ENCODE measurements at places on chromosomes 7 and 10.

DNA sequence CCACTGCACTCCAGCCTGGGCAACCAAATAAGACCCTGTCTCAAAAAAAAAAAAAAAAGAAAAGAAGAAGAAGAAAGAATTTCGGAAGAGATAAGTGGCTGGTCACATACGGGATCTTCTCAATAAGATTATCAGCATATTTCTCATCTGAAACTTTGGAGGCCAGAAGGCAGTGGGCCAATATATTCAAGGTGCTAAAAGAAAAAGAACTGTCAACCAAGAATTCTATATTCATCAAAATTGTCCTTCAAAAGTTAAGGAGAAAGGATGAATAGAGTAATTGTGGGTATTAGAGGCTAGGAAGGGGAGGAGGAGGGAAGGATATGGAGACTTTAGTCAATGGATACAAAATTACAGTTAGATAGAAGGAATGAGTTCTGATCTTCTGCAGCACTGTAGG is 43.9 kb upstream of the NANOS1 start:
- no peak for DNase-seq

- no peak for DNase-seq
These were observed 204.8 kb downstream of the BMPER start for GRCh38 chr7:34109936-34110780.

DNA sequence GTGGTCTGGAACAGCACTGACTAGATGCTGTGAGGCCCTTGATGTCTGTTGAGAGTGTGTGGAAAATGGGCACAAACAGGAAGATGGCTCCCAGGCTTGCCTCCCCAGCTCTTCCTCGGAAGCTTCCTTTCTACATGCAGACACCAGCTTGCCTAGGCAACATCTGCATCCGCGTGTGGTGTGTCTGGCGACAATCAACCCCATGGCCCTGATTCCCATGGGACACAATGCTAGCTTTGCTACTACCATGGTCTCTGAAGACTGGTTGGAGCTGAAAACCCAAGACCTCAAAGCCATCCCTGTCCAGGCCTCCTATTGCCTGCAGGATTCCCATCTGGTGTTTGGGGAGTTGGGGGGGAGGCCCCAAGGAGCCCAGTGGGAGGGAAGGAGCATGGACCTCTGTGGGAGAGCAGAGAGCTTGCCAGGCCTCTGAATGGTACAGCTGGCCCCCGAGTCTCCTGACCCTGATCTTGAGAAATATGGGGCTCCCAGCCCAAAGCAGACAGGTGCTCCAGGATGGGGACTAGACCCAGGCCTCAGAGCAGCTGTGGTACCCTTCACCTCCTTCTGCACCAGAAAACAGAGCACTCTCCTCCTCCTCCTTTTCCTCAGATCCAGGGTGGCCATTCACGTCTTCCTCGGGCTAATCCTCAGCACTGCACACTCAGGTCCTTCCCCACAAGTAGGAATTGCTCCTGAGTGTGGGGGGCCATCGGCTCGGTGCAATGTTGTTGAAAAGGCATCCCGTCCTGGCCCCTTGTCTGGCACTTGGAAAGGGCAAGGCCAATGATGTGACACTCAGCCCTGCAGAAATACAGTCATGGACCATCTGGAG is 57.6 kb downstream of the ARHGAP22 start:
- DNase-seq: no peak

DNA sequence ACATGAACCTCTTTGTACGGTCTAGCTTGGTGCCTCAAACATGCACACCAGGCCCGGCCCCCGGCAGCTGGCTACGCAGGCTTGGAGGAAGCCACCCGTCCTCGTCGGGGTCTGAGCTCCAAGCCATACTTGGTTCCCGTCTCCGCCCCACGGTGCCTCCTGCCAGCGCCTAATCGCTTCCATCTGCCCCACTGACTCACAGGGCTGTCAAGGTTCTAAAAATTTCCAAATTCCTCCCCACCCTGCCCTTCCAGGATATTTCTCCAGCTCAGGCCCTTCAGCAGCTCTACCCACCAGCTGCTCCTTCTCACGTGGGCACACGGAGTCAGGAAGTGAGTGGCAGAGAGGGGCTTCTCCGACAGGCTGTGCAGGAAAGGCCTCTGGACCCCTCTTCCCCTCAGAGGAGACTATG is 38.8 kb downstream of the TMEM270 start:
- no peak for DNase-seq

DNA sequence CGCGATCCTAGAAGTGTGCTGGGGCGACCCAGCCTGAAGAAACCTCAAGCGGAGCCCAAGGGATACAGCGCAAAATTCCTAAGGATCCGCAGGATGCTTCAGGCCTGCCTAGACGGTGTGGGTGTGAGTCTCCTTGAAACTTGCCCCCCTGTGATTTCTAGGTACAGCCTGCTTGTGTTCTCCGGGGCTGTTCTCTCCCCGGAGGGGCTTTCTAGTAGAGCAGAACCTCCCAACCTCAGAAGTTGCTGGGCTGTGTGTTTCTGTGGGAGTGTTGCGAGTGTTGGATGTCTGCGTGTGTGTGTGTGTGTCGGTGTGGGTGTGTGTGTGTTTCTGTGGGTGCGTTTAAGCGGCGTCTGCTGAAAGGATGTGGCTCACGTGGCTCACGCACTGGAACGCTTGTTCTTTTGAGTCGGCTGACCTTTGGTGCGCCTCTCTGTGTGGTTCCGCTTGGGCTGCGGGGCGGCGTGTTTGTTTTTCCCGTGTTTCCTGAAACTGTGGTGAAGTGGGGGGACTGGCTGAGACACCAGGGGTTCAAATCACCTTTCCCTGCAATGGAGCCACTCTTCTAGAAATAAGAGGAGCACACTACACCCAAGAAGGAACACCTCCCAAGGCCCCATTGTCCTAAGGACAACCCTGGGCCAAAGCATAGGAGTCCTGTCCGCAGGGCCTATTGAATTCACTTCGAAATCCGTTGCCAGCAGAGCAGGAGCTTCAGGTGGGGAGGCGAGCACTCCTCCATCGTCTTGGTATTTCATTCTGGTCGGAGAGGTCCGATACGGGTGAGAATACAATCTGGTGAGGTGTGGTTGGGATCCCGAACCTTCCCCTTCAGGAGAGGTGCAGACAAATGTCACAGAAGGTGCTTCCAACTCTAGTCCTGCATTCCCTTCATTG is 25.1 kb upstream of the ZNF273 start:
- DNase-seq: no peak

DNA sequence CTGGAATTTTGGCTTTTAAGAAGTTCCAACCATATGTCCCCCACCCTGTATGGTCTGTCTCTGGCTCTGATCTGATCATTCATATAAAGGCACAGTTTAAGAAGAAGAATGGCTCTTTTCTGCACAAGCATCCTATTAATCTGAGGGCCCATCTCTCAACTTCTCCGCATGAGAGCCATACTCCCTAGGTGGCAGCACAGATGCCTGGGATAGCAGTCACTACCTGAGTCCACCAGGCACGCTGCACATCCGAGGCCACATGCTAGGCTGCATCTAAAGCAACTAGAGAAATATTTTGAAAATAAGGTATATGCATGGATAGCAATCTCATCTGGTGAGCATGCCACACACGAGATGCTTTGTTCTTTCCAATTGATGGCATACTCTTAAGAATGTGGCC is 565.5 kb downstream of the PARD3 start:
- DNase-seq: no peak

All from esophagus squamous epithelium (tissue), 5 donors.